ENCODE measurements at places on chromosomes 5 and 9.

- no peak for DNase-seq
Measured at GRCh38 chr5:181188700-181189362, 16.2 kb downstream of the TRIM7 start.

DNA sequence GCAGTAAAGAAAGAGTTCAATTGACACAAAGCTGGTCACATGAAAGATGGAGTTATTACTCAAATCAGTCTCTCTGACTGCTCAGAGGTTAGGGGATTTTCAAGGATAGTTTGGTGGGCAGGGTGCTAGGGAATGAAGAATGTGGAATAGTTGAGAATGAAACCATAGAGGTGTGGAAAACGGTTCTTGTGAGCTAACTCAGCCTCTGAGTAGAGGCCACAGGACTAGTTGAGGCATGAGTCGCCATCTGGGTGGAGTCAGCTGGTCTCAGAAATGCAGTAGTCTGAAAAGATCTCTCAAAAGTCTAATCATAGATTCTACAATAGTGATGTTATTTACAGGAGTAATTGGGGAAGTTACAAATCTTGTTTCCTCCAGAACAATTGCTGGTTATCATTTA is 178.9 kb upstream of the SPEF2 start:
- no peak for DNase-seq

DNA sequence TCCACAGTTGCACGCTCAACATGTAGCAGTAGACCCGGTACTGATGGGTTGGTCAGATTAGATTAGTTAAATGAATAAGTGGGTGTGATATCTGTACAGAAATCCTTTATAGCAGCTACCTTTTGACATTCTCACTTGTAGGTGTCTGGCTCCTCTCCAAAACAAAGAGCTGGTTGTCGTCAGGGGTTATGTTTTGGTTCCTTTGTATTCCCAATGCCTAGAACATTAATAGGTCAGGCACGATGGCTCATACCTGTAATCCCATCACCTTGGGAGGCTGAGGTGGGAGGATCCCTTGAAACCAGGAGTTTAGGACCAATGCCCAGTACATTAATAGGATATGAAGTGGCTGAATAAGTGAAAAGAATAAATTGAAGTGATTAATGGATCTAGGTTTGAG is 182.1 kb downstream of the SNCAIP start:
- no peak for DNase-seq

DNA sequence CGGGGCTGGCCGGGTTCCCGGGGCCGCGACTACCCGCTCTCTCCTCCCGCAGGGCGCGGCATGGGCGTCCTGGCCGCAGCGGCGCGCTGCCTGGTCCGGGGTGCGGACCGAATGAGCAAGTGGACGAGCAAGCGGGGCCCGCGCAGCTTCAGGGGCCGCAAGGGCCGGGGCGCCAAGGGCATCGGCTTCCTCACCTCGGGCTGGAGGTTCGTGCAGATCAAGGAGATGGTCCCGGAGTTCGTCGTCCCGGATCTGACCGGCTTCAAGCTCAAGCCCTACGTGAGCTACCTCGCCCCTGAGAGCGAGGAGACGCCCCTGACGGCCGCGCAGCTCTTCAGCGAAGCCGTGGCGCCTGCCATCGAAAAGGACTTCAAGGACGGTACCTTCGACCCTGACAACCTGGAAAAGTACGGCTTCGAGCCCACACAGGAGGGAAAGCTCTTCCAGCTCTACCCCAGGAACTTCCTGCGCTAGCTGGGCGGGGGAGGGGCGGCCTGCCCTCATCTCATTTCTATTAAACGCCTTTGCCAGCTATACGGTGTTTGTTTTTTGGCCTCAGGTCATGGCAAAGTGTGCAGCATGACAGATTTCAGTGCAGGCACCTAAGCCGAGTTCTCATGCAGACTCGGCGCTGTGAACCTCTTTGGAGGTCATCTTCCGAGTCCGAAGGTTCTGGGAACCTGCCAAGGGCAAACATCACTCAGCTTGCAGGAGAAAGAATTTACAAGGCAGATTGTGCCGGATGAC is 516 bp downstream of the MRPL41 start:
- DNase-seq = no peak

DNA sequence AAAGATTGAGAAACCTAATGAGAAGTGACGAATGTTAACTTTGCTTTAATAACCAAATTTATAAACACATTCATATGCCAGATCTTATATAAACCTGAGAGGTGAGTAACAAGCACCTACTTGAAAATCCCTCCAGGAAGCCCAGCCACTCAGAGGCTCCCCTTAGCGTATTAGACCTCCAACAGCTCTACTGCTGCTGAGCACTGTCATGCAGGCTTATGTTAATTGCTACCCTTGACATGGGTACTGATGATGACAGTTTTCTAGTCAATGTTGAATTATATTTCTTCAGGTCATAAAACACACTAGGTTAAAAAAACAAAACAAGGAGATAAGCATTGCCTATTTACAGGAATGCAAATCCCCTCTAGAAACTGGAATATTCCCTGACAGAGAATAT is 161.2 kb downstream of the MPDZ start:
- no peak for DNase-seq

- DNase-seq = no peak
Measured at GRCh38 chr9:87793292-87793691, 67.4 kb downstream of the CTSL start.

GRCh38 chr5:170297589-170298462 is at the start of gene LCP2:
LCP2 (minus strand) TSS chr5:170297777; CDS start chr5:170297611, 166 bp downstream.
- DNase-seq = peak; percentile 12

DNA sequence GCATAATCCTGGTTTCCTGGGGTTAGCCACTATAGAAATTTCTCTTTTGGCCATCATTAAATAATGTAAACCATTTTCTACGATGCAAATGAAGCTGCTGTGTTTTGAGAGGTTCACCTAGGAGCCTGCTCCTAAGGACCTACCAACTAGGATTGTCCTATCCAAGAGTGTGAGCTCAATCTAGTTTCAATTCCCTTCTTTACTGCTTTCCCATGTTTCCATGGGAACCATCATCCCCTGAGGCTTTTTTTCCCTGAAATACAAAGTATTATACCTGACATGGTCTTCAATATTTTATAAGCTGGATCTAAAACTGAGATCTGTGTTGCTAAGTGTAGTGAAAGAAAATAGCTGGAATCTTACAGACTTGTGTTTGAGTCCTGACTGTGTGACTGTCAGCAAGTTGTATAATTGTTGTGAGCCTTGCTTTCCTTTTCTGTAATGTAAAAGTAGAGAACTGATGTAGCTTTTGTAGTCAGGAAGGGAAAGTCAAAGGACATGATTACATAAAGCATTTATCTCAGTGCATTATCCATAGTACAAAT is 453.2 kb downstream of the PRR16 start:
- DNase-seq = no peak

GRCh38 chr9:135959814-135960213 is 1.4 kb downstream of the UBAC1 start:
- DNase-seq = no peak

GRCh38 chr9:105957830-105958229 is 263.5 kb downstream of the TMEM38B start:
- no peak for DNase-seq

DNA sequence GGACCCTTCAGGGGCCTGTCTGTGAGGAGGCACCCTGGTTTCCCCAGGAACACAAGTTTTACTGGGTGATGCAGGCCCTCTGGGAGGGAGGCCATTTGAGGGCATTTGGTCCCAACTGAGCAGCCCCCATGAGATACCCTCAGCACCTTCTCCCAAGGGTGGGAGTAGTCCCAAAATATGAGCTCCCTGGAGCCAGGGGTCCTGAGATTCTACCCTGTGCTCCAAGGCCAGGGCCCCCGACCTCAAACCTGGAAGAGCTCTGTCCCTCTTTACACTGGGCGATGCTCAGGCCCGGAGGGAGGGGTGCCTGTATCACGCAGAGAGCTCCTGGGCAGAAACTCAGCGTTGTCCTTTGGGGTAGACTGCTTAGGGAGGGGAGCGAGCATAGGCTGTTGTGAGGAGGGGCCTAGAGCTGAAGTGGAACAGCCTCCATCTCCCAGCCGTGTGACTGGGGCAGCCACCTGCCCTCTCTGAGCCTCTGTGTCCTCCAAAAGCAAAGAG is 64.0 kb upstream of the SYNPO start:
- DNase-seq = no peak

GRCh38 chr9:94906713-94907112 is 180.2 kb downstream of the AOPEP start:
- no peak for DNase-seq

GRCh38 chr5:2176581-2176980 is 293.9 kb upstream of the IRX4 start:
- DNase-seq = no peak

- DNase-seq = no peak
Measured at GRCh38 chr5:40939753-40940152, 30.5 kb downstream of the C7 start.

DNA sequence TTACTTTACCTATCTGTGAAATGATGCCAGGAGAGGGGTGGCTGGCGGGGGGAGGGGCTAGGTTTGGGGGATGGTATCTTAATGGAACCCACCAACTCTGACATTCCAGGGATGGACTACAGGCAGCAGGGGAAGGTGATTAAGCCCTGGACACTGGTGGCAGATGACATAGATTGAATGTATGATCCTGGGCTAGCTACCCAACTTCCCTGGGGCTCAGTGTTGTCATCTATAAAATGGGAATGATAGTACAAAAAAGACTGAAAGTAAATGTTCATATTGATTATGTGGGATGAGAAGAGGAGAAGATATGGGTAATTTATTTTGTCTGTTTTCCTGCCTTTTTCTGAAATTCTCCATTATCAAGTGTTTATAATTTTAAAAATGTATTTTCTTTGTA is 6.2 kb downstream of the CORO2A start:
- DNase-seq = no peak

DNA sequence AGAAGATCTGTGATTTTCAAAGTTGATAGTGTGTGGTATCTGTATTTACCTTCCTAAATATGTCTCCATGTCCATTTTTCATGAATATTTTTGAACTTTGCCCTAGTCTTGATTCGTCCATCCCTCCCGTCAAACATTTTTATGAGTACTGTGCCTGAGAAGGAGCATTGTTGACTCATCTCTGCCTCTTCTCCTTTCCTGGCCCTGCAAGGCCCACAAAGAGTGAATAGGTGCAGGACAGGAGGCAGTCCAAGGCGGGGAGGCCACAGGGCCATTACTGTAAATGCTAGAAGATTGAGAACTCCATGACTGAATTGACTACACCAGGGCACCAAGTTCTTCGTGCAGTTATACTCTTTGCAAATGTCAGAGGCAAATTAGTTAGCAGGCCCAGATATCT is 200.9 kb downstream of the ZSWIM6 start:
- no peak for DNase-seq

DNA sequence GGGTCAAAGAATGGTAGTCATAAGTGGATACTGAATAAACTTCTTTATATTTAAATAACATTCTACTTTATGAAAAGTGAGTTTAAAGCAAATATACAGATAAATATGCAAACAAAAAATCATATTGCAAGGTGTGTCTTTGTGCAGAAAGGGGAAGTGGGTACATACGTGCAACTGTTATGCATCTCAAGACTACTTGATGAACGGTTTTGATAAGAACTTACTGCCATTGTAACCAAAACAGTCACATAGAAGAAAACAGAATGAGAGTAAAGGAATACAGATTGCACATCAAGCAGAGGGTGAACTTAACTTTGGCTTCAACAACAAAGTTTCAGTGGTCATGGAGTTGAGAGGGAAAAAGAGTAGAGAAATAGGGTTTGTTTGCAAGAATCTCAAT is 9.9 kb downstream of the CAMK4 start:
- DNase-seq = no peak

- peak; percentile 41 for DNase-seq
Measured at GRCh38 chr5:126280846-126281245, 142.4 kb upstream of the GRAMD2B start.

DNA sequence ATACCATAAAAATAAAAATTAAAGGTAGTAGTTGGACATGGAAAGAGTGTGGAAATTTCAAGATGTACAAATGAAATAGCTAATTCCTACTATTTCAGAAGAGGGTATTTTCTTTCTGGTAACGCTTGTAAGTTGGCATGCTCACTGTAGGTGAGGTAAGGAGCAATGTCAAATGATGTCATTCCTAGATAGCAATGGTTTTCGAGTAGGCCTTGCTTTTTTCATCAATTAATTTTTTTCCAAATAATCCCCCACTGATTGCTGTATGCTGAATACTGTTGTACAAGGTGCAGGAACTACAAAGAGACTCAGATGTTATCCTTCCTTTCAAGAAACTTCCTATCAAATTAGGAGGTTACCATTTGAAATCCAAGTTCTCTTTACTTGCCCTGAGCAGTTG is 928 bp upstream of the SELENOP start:
- DNase-seq = peak; percentile 34

GRCh38 chr5:145463634-145464033 is 371.5 kb downstream of the PRELID2 start:
- no peak for DNase-seq
